Astrocyte of the hippocampus (primary cell): ENCODE measurements at places on chromosomes 4 and X.

- DNase-seq: no peak
These were observed 52.3 kb upstream of the KLF3 start for GRCh38 chr4:38611676-38612075.

GRCh38 chr4:184648313-184649025, 778 bp downstream of the CASP3 start:
- peak; percentile 76 for DNase-seq

DNA sequence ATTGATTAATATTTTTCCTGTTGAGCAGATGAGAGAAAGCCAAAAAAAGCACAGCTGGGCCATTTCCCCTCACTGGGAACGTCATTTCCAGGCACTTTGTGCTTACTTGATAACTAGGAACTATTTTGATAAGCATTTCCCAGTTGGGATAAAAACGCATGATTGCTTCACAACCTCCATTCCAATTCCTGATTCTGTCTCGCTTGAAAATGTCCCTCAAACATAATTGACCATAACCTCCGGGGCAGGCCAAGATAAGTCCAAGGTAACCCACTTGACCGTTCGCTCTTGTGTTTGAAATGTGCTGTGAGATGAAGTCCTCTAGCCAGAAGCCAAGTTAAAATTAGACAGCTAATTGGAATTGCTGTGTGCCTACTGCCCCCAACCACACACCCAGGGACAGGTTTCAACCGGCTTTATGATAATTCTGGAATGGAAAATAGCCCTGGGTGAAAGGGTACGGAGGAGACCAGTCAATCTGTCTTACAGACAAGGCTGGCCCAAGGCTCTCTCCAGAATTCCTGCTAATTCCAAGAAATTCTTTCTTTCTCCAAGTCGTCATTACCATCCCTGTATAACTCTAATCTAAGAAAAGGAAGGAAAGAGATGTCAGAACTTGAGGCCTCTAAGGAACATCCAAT, 137.1 kb downstream of the MID1 start:
- peak; percentile 20 for DNase-seq

DNA sequence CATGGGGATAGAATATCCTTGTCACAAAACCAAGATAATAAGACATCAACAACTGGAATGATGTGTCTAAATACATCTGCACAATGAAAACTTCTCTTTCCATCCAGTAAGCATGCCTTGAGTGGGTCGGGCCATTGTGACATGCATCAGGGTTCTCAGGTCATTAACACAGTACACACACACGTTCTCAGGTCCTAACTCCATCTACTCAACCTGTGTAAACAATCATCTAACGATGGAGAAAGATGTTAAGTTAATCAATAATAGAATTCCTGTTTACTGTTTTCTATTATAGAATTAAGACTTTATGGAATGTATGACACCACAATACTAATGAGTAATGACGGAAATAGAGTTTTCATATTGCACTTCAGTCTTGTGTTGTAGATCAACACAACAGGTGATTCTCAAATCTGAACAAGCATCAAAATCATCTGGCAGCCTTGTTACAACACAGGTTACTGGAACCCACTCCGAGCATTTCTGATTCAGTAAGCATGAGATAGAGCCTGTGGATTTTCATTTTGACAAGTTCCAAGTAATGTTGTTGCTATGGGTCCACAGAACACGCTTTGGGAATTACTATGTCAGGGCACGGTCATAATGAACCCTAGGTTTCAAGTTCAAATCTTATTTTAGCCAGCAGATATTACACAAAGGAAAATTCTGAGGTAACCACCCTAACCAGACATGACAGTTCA, 315.8 kb upstream of the TEX13C start:
- DNase-seq: no peak

- peak; percentile 67 for DNase-seq
These were observed 92.7 kb downstream of the CBLL2 start for GRCh38 chrX:22365460-22365859.

- DNase-seq: peak; percentile 34
These were observed 19.9 kb upstream of the PCDH10 start for GRCh38 chr4:133129237-133129636.

GRCh38 chr4:25457053-25457715, 80.1 kb downstream of the ANAPC4 start:
- no peak for DNase-seq

GRCh38 chr4:73211968-73212367, 46.6 kb downstream of the ANKRD17 start:
- DNase-seq: no peak

DNA sequence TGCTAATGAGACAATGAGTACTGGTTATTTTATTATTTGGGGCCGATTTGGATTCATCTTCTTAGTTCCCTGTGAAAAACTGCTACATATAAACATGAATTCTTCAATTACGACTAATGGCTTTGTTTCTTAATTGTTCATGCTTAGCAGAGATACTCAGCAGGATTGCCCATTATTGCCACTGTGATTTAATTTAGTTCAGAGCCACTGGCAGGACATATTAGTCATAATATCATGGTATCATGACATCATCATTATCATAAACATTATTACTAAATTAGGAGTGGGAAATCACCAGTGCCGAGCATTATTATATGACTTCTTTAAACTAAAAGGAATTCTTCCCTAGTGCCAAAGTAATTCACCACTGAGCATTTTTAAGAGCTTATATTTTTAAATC, 201.4 kb downstream of the SPOCK3 start:
- DNase-seq: no peak

- peak; percentile 66 for DNase-seq
These were observed 47.6 kb upstream of the FGG start for GRCh38 chr4:154660052-154660451.
